ENCODE measurements at places on chromosomes 6 and 20. TPM values are rescaled to one million over a fixed set of nuclear protein-coding genes. Genes with fewer than 3 reads are reported as not detected.

The EEF1E1 gene
- total RNA-seq = 44.5 TPM

The GPSM3 gene
- 10.2 TPM for total RNA-seq

The THBD gene
- total RNA-seq = 14.2 TPM

The VAPB gene
- 57.6 TPM for total RNA-seq

The CBLN4 gene
- total RNA-seq = not detected

The AGER gene
- total RNA-seq = 9.9 TPM

The EYA2 gene
- 1.4 TPM for total RNA-seq

The EEF1A2 gene
- 37.6 TPM for total RNA-seq

The KIF25 gene
- not detected for total RNA-seq

The HDGFL1 gene
- not detected for total RNA-seq

The HCK gene
- total RNA-seq = 0.53 TPM

The EYA4 gene
- 1.3 TPM for total RNA-seq

The ARHGAP18 gene
- total RNA-seq = 43.2 TPM

The TTLL9 gene
- total RNA-seq = 0.41 TPM

The SPATA25 gene
- total RNA-seq = 1.7 TPM

The SLC17A1 gene
- total RNA-seq = not detected

The LKAAEAR1 gene
- 0.34 TPM for total RNA-seq

The CAGE1 gene
- 0.30 TPM for total RNA-seq

The NR2E1 gene
- not detected for total RNA-seq

The SYCP2L gene
- 6.4 TPM for total RNA-seq

The EDN3 gene
- total RNA-seq = not detected

The KIF6 gene
- total RNA-seq = 1.2 TPM

The NT5E gene
- total RNA-seq = 77.4 TPM

The ULBP1 gene
- total RNA-seq = 8.8 TPM

The BPIFB2 gene
- total RNA-seq = not detected

The HAO1 gene
- 0.20 TPM for total RNA-seq

The VSX1 gene
- not detected for total RNA-seq

The HACE1 gene
- total RNA-seq = 13.7 TPM

The MOG gene
- total RNA-seq = not detected

The BHLHE23 gene
- total RNA-seq = not detected

The SMAP1 gene
- 27.3 TPM for total RNA-seq

All from astrocyte (in vitro differentiated cells and primary cell).